ENCODE measurements at places on chromosomes 16 and 17.

DNA sequence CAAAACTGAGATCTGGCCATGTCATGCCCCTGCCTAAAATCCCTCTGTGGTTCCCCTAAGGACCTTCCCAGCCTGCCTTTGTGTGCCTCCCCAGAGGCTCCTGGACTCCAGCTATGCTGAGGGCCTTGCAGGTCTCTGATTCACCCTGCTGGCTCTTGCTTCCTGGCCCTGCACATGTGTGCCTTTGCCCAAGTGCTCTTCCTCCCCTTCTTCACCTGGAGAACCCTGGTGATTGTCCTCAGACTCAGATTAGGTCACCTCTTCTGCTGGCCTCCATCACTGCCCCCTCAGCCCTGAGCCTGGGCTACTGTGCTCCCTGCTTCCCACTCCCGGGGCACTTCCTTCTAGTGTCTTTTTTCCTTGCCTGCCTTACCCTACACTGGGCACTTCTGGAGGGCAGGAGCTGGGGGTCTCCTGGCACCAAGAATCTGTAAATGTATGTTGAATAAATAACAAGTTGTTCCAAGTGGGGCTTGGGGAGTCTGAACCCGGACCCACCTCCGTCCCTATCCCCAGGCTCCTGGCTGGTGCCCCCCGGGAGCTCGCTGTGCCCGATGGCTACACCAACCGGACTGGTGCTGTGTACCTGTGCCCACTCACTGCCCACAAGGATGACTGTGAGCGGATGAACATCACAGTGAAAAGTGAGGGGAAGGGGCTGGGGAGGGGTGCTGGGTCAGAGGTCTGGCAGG lies 7.8 kb downstream of the ITGA3 start:
- DNase-seq: no peak

DNA sequence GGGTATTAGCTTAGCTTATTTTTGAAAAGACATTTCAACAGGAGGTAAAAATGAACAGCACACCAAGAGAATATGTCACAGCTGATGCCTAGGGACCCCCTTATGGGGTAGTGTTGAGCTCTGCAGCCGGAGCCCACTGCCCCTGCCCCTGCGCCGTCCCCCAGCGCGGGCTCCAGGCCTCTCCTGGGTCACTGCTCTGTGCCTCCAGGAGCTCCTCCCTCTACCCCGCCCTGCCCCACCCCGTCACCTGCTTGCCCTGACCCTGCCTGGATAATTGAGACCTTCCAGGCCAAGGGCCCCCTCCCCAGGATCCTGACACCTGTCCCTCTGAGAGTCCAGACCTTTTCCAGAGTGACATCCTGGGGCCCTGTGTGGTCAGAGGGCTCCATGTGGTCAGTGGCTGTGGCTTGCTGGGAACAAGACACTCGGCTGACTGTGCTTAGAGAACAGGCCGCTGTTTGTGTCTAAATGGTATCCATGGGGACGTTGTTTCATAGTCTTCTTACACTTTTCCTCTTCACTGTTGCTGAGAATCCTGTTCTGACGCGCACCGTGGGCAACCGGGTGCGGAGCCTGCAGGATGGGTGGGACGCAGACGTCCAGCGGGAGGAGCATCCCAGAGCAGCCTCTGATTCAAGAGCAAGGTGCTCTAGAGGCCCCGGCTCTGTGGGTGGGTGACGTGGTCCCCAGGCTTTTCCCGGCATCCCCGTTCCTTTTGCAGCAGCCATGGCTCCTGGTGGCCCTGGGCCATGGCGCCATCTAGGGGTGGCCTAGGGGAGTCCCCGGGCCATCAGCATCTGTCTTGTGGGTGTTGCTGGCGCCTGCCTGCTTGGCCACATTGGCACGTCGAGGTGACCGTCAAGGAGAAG lies 20.0 kb upstream of the WFIKKN1 start:
- DNase-seq: peak; percentile 45

- DNase-seq: no peak
These were observed 76.4 kb upstream of the C17orf78 start for GRCh38 chr17:37299257-37299980.

GRCh38 chr17:81948635-81949378 lies 1.8 kb upstream of the MYADML2 start:
- no peak for DNase-seq

- no peak for DNase-seq
These were observed 1.7 kb upstream of the PLK1 start for GRCh38 chr16:23676924-23677480.
